Activated T-cell treated with anti-CD3 and anti-CD28 coated beads, Interleukin-2, amount 50 U/mL, for 24 hours (primary cell): ENCODE measurements at places on chromosomes 5 and 9.
A peak's percentile ranks its signal among the peaks of the same experiment; 100 is the strongest.

DNA sequence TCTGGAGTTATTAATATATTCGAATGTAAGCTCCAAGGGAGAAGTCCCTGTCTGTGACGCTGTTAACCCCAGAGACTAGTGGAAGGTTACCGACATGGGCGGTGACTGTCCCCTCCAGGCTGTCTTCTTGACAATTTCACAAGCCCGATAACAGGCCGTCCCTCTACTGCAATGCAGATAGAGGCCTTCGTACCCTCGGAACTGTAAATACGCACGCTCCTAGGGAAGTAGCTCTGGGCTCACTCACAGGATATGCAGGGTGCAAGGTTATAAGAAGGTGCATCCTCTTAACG, 680 bp upstream of the RFK start:
- no peak for DNase-seq

- no peak for DNase-seq
Measured at GRCh38 chr5:126531543-126532120, 63.4 kb downstream of the ALDH7A1 start.

DNA sequence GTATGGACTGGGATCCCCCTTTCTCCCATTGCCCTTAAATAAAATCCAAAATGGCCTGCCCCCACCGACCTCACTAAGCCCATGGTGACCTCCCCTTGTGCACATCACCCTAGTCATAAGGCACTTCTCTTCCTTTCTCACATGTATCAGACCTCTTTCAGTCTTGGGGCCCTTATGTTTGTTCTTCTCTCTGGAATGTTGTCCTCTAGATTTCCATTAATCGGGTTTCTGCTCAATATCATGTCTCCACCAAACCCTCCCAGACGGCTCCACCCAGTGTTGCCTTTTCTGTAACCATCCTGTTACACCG, 196.3 kb downstream of the ERCC6L2 start:
- no peak for DNase-seq

DNA sequence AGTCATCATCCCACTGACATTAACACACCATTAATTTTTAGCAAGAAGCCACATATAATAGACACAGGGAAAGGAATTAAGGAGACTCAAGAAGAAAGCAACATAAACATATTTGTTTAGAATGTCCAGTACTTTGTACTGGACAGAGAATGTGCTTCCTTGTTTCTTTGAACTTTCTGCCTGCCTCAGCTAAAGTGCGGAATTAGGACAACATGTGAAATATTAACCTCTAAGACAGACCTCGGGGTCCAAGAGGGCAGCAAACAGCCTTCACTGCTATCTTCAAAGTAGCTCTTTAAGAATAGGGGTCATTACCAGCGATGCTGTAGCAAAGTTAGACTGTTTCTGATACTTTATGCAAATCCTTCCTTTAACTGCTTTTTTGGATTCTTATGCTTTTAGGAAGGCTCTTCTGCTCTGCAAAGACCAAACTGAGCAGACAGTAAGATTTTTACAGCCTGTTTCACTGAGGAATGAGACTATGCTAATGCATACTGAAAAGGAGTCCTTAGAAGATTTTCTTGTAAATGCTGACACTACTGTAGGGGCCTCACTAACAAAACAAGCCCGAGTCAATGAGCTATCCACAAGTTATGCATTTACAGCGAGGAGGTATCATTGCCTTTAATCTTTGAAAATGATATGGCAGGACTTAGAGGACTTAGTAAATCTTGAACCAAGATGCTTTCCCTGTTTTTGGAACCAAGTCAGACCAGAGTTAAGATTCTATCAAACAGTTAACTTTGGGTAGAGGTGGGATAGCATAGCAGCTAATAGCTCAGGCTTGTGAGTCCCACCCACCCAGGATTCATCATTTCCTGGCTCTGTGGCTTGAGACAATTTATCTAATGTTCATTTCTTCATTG, 23.8 kb downstream of the DAB2 start:
- DNase-seq: no peak

GRCh38 chr5:72452515-72453245, 54.5 kb downstream of the ZNF366 start:
- DNase-seq: no peak

DNA sequence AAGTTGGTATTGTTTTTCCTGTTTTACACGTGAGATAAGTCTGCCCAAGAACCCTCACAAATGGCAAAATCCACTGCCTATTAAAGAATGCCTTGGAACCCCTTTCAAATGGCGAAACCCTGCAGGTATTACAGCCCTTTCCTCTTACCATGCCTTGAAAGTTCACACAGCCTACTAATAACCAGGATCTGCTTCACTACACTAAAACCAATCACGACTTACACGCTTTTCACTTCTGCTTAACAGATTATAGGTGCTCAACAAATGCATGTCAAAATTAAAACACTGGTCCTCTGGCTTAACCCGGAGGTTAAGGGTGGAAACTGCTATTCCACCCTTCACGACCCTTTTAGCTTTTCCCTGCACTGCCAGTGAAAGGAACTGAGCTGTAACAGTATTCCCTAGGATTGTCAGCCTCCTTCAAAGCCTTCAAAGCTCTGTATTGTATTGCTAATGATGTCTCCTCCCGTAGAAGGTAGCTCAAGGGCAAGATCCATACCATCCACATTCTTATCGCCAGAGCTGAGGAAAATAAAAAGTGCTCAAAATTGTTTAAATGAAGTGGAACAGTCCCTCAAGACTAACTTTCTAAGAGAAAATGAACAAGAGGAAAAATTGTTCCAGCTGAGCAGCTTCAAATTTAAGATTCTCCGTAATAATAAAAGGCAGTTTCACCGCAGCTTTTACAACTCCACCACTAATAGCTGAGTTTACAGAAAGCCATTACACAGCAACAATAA, 997 bp downstream of the AUH start:
- no peak for DNase-seq

GRCh38 chr5:147869112-147869511, 9.4 kb upstream of the SCGB3A2 start:
- no peak for DNase-seq

GRCh38 chr5:1050423-1051365, 42.1 kb downstream of the NKD2 start:
- no peak for DNase-seq

DNA sequence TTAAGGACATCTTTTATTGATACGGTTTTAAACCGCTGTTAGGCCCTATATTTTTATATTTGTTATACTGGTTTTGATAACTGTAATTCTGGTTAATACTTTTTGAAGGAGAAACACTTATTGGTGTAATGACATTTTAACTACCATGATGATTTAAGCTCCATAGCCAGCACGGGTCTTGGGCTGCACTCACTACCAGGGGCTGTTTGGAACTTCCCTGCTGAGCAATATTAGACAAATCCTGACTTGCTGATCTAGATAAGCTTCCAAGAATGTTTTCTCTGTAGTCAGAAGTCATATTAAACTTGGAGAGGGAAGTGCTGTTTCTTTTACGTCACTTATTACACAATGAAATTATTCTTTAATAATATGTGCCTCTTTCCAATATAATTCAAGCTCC, 540.0 kb upstream of the GRAMD2B start:
- DNase-seq: no peak

- no peak for DNase-seq
Measured at GRCh38 chr5:28165096-28165495, 1126.7 kb upstream of the CDH9 start.

DNA sequence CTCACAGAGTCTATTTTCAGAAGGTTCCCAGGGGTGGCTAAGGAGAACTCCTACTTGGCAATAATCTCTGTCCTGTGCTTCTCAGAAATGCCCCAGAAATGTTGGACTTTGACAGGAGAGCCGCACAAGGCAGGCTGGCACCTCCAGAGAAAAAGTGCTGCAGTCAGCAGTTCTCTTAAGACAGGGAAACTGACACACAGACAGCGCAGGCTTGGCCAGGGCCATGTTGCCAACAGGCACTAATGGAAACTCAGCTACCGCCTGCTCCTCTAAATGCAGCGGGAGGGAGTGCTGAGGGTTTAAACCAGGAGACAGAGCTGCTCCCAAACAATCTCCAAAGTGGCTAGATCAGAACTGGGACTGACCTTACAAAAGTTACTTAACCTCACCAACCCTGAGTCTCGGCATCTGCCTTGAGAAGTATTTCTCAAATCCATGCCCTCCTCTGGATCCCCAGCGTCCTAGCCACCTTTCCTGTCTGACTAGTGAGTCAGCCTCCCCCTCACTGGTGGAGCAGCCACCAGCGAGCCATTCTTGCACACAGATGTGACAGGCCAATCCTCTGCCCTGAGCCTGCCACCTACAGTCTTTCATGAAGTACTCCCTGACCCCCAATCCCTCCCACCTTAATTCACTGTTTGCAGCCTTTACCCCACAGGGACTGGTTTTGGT, 186.4 kb downstream of the CDK5RAP2 start:
- DNase-seq: no peak

DNA sequence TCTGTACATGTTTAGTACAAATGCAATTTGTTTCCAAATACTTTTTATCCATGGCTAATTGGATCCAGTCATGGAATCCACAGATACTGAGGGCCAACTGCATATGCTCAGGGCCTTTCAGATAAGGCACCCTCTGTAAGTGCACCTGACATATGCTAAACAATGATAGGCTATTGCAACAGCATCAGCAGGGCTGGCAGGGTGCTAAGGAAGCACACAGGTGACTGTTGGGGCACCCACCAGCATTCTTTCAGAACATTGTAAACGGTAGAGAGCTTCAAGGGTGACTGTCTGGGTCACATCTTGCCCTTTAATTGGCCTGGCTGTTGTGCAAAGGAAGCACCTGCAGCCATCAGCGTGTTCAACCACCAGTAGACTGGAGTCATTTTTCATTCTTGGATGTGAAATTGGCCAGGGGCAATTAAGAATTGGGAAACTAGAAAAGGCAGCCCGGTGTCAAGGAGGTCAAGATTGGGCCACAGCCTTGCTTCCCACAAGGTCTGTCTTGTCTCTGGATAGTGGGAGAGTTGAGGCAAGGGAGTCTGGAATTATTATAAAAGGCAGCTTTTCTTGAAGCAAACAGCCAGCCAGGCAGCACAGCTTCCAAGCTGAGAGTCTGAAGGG, 129.3 kb upstream of the RAI14 start:
- no peak for DNase-seq

DNA sequence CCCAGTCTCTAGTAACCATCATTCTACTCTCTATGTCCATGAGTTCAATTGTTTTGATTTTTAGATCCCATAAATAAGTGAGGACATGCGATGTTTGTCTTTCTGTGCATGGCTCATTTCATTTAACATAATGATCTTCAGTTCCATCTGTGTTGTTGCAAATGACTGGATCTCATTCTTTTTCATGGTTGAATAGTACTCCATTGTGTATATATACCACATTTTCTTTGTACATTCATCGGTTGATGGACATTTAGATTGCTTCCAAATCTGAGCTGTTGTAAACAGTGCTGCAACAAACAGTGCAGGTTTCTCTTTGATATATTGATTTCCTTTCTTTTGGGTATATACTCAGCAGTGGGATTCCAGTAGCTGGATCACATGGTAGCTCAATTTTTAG, 46.4 kb downstream of the S100Z start:
- DNase-seq: no peak

DNA sequence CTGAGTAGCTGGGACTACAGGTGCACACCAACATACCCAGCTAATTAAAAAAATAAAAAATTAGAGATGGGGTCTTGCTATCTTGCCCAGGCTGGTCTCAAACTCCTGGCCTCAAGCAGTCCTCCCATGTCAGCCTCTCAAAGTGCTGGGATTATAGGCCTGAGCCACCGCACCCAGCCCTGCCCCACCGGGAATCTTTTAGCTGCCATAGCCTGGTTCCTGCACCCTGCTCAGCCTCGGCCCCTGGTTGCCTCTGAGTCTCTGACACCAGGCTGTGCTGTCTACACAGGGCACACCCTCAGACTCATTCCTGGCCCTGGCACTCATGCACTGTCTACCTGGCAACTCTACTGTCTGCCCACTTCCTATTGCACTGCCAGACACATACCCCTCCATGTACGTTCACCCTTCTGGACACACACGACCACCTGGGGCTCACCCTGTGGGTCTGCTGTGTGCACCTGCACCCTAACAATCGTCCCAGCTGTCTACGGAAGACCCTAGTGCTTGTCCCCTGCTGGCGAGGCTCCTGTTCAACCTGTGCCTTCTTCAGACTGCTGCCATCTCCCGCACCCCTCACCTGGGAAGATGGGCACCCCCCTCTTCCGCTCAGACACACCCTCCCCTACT, 1.4 kb downstream of the PROP1 start:
- no peak for DNase-seq

DNA sequence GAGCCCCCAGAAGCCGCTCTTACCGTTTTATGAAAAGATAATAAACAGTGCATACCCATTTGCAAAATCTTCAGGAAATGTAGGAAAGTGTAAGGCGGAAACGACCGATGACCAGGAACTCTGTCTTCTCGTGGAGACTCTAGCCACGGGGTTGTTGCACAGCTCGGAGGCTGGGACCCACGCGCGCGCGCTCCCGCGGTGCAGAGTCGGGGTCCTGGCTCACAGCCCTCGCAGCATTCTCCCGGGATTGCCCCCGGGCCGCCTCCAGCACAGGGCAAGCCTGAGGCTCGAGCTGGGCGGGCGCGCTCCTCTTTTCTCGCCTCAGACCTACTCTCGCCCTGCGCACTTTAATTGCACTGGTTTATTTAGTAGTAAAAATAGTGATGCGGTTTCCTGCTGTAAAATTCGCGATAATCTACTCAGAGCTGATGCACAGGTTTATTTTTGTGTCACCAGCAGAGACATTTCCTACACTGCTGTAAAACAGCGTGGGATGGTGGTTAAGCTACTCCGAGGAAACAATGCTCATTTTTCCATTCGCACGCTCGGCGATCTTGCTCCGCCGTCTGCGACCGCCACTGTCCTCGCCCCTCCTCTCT, 15.5 kb downstream of the TRIM7 start:
- DNase-seq: peak; percentile 74

GRCh38 chr9:86859056-86859455, 88.2 kb downstream of the GAS1 start:
- DNase-seq: no peak

- no peak for DNase-seq
Measured at GRCh38 chr5:143560378-143560777, 156.9 kb upstream of the NR3C1 start.

GRCh38 chr9:114643896-114644295, 13.7 kb downstream of the TEX53 start:
- DNase-seq: no peak

- DNase-seq: no peak
Measured at GRCh38 chr9:117535973-117536372, 121.1 kb upstream of the ASTN2 start.

DNA sequence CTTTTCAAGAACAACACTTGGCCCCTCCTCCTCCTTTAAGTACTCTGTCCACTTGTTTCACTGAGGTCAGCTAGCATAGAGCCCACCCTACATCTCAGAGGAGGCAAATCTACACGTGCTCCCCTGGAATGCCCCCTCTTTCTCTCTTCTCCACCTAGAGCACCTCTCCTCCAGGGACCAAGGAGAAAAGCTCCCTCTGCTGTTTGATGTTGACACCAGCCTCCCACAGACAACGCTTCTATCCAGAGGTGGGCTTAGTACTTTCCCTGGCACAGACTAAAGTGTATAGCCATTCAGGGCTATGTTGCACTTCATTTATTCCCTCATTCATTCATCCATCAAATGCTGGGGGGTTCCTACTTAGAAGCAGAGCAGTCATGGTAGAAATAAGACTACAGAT, 68.2 kb upstream of the TAF1L start:
- DNase-seq: no peak

- DNase-seq: no peak
Measured at GRCh38 chr5:55575815-55576583, 41.2 kb upstream of the PLPP1 start.
